Lung (tissue), 17 donors: ENCODE measurements at places on chromosomes 3 and 15. TPM values are rescaled to one million over a fixed set of nuclear protein-coding genes. Genes with fewer than 3 reads are reported as not detected.

Gene GPR87
- 0.28 TPM for total RNA-seq

Gene P2RY1
- total RNA-seq = 20.2 TPM

Gene ANKRD63
- total RNA-seq = not detected

Gene ALG3
- 24.7 TPM for total RNA-seq

Gene C3orf80
- 0.91 TPM for total RNA-seq

DNA sequence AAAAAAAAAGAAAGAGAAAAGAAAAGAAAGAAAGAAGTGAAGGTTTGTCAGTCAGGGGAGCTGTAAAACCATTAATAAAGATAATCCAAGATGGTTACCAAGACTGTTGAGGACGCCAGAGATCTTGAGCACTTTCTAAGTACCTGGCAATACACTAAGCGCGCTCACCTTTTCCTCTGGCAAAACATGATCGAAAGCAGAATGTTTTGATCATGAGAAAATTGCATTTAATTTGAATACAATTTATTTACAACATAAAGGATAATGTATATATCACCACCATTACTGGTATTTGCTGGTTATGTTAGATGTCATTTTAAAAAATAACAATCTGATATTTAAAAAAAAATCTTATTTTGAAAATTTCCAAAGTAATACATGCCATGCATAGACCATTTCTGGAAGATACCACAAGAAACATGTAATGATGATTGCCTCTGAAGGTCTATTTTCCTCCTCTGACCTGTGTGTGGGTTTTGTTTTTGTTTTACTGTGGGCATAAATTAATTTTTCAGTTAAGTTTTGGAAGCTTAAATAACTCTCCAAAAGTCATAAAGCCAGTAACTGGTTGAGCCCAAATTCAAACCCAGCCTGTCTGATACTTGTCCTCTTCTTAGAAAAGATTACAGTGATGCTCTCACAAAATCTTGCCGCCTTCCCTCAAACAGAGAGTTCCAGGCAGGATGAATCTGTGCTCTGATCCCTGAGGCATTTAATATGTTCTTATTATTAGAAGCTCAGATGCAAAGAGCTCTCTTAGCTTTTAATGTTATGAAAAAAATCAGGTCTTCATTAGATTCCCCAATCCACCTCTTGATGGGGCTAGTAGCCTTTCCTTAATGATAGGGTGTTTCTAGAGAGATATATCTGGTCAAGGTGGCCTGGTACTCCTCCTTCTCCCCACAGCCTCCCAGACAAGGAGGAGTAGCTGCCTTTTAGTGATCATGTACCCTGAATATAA lies 2.0 kb downstream of the B2M start:
- no peak for DNase-seq

DNA sequence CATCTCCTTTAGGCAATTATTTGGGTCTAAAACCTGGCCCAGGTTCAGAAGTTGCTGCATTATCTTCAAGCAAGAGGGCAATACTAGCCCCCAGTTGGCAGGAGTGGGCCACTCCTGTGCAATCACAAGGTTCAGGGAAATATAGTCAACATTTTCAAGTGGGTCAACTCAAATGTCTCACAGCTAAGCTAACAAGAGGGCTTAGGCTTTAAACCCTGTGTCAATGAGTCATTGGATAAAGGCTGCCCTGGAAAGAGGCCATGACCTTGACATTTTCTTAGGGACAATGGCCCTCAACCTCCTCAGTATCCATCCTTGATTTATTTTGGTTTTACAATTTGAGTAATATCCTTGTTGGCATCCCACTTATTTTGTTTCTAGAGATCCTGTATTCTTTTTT lies 73.5 kb upstream of the DCP1A start:
- no peak for DNase-seq

- peak; percentile 13 for DNase-seq
Observed at GRCh38 chr15:50358845-50359244, 3.8 kb upstream of the GABPB1 start.

- no peak for DNase-seq
Observed at GRCh38 chr15:83673385-83673784, 19.5 kb downstream of the ADAMTSL3 start.

- DNase-seq = no peak
Observed at GRCh38 chr3:186671051-186671450, 5.2 kb downstream of the HRG start.
